ENCODE measurements at places on chromosomes 13 and 19.

- DNase-seq = no peak
Measured at GRCh38 chr19:3844596-3844995, 24.2 kb downstream of the ZFR2 start.

DNA sequence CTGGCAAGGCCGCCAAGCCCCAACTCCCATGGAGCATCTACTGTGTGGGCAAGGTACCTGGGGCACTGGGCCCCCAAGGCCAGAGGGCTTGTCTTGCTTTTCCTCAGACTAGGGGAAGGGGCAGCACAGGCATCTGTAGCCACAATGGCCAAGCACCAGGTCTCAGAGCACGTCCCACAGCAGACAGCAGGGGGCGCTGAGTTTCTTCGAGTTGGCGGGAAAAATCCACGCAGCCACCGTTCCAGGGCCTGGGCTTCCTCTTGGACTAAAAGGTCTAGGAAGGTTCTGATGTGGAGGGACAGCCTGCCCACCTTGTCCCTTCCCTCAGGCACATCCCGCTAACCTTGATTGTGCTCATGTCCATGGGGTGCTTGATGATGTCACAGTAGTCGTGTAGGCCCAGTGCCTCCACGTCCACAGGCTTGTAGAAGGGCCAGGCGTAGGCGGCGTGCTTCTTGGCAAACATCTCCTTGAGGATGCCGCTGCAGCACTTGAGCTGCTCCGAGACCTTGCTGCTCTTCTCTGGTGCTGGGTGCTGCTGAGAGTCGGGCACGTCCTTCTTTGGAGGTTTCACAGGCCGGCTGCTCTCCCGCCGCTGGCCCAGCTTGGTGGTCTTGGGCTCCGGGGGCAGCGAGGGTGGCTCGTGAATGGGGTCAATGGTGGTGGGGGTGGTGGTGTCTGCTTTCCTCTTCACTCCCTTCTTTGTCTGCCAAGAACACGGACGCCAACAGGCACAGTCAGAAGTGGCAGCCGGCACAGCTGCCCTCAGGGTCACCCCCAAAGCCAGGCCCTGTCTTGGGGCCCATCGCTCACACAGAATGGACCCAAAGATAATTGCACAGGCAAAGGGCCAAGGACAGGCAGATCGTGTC lies 32.0 kb upstream of the EPHX3 start:
- peak; percentile 36 for DNase-seq

GRCh38 chr13:112761701-112762689 lies 72.2 kb downstream of the ATP11A start:
- DNase-seq = no peak

DNA sequence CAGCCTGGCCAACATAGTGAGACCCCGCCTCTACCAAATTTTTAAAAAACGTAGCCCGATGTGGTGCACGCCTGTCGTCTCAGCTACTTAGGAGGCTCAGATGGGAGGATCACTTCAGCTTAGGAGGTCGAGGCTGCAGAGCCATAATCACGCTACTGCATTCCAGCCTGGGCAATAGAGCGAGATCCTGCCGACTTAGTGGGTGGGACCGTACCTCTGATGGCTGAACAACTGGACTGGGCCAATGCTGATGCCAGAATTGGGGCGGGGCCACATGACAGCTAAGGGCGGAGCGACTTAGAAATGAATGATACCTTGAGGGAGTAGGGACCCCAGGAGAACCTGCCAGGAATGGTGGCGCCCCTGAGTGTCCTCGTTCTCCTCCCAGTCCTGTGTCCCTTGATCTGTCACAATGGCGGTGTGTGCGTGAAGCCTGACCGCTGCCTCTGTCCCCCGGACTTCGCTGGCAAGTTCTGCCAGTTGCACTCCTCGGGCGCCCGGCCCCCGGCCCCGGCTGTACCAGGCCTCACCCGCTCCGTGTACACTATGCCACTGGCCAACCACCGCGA lies 3.6 kb downstream of the LTBP4 start:
- no peak for DNase-seq

- DNase-seq = no peak
Measured at GRCh38 chr13:112843392-112844111, 125.5 kb upstream of the MCF2L start.

DNA sequence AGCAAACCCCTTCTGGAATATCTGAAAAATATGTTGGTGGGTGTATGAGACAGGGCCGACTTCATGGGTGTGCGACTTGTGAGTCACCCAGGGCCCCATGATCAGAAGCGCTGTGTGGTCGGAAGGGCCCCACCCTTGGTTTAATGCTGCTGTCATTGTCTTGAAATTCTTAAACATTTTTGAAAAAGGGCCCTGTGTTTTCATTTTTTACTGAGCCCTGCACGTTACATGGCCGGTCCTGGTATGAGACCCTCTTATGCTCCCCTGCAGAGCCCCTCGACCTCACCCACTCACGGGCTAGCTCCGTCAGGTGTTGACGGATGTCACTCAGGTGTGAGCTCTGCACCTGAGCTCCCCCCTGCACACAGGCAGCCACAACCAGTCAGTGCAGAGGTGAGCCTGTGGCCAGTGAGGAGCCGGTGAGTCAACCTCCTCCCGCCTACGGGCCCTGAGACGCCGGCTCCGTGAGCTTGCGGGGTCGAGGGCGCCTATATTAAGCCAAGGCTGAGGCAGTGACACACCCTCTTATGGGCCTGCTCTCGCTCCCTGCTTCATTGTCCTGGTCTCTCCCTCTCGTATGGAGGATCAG lies 27.7 kb downstream of the GADD45B start:
- DNase-seq = peak; percentile 36

DNA sequence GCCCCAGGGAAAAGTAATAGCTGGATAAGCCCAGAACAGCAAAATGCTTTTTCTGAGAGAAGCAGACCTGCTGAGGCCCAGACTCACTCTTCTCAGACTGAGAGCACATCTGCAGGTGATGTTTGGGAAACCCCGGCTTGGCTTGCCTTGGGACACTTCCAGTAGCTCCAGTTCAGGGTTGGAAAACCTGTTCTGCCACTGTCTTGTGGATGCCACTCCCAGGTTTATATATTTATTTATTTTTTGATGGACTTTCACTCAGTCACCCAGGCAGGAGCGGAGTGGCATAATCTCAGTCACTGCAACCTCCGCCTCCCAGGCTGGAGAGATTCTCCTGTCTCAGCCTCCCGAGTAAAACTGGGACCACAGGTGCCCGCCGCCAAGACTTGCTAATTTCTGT lies 8.0 kb upstream of the SMARCA4 start:
- no peak for DNase-seq

GRCh38 chr13:99796175-99796819 lies 175.3 kb downstream of the ZIC5 start:
- DNase-seq = no peak

GRCh38 chr19:45863840-45864628 lies at the start of gene FOXA3:
TSS of gene FOXA3 (plus strand) at chr19:45864326. CDS start at chr19:45864457, 131 bp downstream.
- DNase-seq = no peak

- DNase-seq = no peak
Measured at GRCh38 chr13:53513226-53513625, 484.6 kb downstream of the OLFM4 start.

DNA sequence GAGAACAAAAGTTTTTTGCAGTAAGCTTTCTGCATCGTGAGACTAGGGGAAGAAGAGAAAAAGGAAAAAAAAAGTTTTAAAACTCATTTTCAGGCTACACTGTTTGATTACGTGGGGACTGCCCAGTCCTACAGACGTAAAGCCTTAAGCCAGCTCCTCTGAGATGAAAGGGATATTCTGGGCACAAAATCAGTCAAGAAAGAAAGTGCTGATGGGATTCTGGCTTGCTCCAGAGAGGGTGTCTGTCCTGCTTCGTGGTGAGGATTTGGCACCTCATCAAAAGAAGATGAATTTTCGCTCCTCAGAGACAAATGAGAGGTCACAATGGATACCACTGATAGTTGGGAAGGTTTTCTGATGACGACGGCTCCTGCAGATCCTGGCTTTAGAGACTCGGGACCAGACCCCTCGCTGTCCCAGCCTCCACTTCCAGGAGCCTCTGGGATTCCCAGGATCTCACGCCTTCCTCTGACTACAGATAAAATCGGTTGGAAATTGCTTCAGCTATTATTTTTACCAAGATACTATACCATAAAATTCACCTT lies 9.7 kb downstream of the TEX29 start:
- DNase-seq = no peak

- DNase-seq = no peak
Measured at GRCh38 chr19:1941146-1942077, at the start of gene CSNK1G2. TSS of gene CSNK1G2 (plus strand) at chr19:1941172. CDS start at chr19:1969773, 28,601 bp downstream.

GRCh38 chr13:45482571-45483173 lies 17.9 kb downstream of the COG3 start:
- no peak for DNase-seq

DNA sequence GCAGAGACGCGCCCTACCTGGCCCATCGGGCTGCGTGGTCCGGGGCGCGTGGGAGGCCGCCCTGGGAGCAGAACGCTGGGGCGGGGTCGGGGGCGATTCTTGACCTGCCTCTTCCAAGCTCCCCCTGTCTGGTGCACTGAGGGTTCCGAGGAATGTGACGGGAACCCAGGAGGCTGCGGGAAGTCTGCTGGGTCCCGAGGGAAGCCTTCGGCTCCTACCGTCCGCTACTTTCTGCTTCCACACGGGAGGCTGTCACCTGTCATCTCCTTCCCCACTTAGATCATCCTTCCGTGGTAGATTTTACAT lies 781 bp upstream of the SPRYD7 start:
- DNase-seq = no peak

GRCh38 chr19:3670796-3671679 lies 29.2 kb downstream of the PIP5K1C start:
- peak; percentile 20 for DNase-seq

- no peak for DNase-seq
Measured at GRCh38 chr13:75256922-75257321, 225.0 kb downstream of the TBC1D4 start.

DNA sequence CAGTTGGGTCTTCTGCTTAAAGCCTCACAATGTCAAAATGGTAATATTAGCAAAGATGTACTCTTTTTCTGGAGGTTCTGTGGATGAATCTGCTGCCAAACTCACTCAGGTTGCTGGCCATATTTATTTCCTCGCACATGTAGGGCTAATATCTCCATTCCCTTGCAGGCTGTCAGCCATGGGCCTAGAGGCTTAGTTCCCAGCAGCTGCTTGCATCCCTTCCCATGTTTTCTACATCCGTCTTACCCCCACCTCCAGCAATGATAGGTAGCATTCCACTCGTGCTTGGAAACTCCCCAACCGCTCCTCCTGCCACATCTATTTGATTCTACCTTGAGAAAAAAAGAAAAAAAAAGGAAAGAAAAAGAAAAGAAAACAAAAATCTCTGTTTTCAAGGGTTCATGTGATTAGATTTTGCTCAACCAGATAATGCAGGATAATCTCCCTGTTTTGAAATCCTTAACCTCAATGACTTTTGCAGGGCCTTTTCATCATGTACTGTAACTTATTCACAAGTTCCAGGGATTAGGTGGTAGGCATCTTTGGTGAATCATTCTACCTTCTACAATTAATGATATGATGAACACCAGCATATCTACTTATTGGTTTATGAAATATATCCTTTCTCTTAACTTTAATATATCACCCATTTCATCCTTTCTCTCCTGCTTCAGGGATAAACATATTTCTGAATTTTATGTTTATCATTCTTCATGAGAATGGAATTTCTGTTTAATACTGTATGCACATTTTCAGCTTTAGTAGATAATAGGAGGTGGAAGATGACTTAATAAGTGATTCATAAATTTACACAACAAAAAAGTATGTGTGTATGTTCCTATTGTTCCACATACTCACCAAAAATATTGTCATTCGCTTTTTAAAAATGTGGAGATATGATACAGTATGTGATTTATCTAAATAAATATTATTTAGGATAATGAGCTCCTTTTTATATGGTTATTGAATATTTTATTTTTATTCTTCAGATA lies 931.9 kb downstream of the SLITRK5 start:
- DNase-seq = no peak

GRCh38 chr13:55967055-55967454 lies 1173.7 kb upstream of the PRR20A start:
- no peak for DNase-seq
